ENCODE measurements at places on chromosomes 13 and 19.

GRCh38 chr19:21604351-21604926, 99.0 kb downstream of the ZNF429 start:
- DNase-seq = no peak

- DNase-seq = no peak
These were observed 384.5 kb upstream of the GPC6 start for GRCh38 chr13:92842145-92842544.

GRCh38 chr13:41193469-41193868, 900 bp downstream of the KBTBD7 start:
- no peak for DNase-seq

GRCh38 chr19:42097461-42097860, 21.5 kb downstream of the ZNF574 start:
- DNase-seq = no peak

GRCh38 chr13:104314321-104314720, 1248.1 kb upstream of the SLC10A2 start:
- DNase-seq = no peak

- DNase-seq = no peak
These were observed 1444.1 kb downstream of the SLITRK5 start for GRCh38 chr13:89115307-89115706.
